ENCODE measurements at places on chromosomes 4 and X.

GRCh38 chrX:138847930-138848329 lies 136.4 kb upstream of the FGF13 start:
- DNase-seq, result no peak

DNA sequence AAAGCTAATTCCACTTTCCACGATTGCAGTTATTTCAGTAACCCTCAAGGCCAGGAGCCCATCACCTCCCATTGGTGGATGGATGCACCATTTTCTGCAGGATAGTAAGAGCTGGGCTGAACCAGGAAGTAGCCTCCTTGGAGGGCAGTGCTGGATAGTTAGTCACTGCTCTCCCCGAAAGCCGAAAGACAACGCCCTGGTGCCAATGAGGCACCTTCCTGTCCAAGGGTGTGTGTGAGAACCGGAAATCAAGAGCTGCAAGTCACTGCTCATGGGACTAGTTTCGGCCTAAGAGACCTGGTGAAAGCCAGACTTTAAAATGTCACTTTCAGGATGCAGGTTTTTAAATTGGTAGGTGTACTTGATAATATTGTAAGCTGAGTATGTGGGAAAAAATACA lies 203.8 kb upstream of the HS3ST1 start:
- DNase-seq, result no peak

- no peak for DNase-seq
These were observed 31.1 kb upstream of the CYLC1 start for GRCh38 chrX:83829874-83830273.

DNA sequence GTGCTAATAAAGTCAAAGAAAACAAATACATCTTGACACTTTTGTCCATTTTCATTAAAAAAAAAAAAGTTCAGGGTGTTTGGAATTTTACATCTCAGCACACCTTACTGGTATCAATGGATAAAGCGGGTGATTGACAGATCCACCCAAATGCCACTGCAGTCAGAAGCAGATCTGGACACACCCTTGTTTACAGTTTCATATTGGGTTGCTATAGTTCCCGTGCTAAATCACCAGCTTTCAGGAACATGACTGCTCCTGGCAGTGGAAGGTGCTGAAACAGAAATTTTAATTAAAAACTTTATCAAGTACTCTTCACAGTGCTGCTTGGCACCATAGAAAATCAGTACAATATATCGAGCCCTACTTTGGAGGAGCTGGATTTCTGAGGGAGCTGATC lies 116.3 kb downstream of the STOX2 start:
- DNase-seq, result no peak

- DNase-seq, result no peak
These were observed 13.8 kb downstream of the NEXMIF start for GRCh38 chrX:74911494-74911893.

- no peak for DNase-seq
These were observed 72.0 kb downstream of the PRPS1 start for GRCh38 chrX:107700317-107700774.

DNA sequence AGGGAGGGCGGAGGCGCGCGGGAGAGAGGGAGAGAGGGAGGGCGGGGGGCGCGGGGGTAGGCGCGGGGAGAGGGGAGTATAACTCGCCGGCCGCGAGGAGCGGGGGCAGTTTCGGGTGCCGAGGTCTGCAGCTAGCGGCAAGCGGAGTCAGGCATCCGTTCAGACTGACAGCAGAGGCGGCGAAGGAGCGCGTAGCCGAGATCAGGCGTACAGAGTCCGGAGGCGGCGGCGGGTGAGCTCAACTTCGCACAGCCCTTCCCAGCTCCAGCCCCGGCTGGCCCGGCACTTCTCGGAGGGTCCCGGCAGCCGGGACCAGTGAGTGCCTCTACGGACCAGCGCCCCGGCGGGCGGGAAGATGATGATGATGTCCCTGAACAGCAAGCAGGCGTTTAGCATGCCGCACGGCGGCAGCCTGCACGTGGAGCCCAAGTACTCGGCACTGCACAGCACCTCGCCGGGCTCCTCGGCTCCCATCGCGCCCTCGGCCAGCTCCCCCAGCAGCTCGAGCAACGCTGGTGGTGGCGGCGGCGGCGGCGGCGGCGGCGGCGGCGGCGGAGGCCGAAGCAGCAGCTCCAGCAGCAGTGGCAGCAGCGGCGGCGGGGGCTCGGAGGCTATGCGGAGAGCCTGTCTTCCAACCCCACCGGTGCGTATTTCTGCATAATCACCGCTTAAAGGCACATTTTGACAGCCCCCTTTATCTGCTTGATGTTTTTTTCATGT lies at the start of gene POU4F2:
Gene POU4F2 (plus strand): TSS at position 108 of the 720 bp plus-strand sequence. CDS start 248 bp downstream, at position 356.
- DNase-seq, result no peak

DNA sequence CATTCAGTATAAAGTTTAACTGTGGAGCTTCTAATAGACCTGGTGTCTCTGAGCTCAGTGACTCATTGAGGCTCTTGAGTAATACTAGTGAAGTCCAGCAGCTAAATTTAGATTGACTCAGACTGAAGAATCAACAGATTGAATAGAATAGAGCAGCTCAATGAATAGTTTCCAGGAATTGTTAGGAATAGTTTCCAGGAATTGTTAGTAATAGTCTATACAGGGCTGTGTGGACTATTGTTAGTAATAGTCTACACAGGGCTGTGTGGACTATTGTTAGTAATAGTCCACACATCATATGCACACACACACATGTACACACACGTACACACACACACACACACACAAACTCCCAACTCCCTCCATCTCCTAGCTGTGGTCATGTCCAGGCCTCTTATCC lies 3.0 kb downstream of the GIMD1 start:
- peak; percentile 40 for DNase-seq

DNA sequence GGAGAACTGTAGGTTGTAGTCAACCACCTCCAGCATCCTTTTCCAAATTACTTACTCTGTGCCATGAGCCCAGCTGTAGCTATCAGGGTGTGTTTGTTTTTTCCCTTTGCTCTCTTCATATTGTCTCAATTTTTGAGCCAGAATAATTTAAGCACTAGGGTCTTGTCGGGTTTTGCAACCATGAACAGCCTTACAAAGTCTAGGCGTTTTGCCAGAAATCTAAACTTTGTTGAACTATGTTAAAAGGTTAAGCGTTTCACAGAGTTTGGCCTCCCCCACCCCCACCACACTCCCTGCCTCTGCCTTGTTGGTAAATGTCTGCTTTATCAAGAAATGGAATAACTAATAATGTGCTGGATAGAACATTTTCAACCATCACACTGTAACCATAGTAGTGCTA lies 190.6 kb upstream of the TTC29 start:
- peak; percentile 48 for DNase-seq

GRCh38 chr4:156771171-156771837 lies 200.3 kb downstream of the PDGFC start:
- no peak for DNase-seq

DNA sequence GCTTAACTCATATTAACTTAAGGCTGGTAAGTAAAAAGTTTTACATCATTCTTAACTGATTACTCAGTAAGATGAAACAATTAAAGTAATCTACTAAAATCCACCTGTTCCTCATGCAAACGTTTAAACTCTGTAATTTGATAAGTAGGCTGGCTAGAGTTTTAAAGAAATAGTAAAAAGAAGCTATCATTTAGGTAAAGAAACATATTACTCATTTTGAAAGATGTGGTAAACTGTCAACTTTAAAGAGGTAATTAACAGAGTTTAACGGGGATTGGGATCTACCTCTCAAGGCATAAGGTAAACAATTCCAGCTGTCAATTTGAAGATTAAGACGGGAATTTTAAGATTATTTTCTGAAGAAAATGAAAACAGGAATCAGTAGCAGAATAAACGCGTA lies 9.8 kb downstream of the GNPDA2 start:
- DNase-seq, result no peak

DNA sequence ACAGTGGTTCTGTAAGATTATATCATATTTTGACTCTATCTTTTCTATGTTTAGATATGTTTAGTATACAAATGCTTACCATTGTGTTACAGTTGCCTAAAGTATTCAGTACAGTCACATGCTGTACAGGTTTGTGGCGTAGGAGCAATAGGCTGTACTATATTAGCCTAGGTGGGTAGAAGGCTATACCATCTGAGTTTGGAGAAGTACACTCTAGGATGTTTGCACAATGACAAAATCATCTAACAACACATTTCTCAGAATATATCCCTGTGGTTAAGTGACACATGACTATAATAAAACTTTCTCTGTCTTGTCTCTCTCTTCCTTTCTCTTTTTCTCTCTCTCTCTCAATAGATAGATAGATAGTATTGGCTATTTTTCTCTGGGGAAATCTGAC lies 1053.1 kb downstream of the STIM2 start:
- DNase-seq, result no peak

GRCh38 chr4:8262637-8263322 lies 6.8 kb upstream of the HTRA3 start:
- DNase-seq, result no peak

Measured in hindlimb muscle (tissue), 1 donor.